SIG-M5 (cell line): ENCODE measurements at places on chromosomes 13 and 19.
A peak's percentile ranks its signal among the peaks of the same experiment; 100 is the strongest.

- no peak for DNase-seq
Observed at GRCh38 chr19:6664916-6665315, 5.0 kb downstream of the TNFSF14 start.

GRCh38 chr19:2475018-2475701 lies 767 bp upstream of the GADD45B start:
- peak; percentile 24 for DNase-seq

GRCh38 chr13:40158218-40158617 lies 502.8 kb downstream of the COG6 start:
- DNase-seq: no peak

- no peak for DNase-seq
Observed at GRCh38 chr13:97429681-97430081, 4.3 kb upstream of the RAP2A start.

DNA sequence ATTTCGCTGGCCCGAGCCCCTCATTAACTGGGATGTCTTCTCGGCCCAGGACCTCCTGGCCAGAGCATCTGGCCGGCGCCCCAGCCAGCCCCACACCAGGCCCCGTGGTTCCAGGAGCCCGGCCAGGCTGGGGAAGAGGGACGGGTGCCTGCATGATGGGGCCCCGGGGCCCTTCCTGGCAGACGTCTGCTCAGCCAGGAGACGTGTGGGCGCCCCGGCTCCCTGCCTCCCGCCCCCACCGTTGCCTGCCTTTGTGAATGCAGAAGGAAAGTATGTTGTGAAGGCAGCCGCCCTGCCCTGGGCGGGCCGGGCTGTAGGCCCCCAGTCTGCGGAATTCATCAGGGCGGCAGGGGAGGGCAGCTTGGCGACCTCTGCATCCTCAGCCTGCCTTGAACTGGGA lies 4.4 kb upstream of the COMP start:
- DNase-seq: no peak

- DNase-seq: no peak
Observed at GRCh38 chr19:29841209-29841558, 29.4 kb downstream of the CCNE1 start.

GRCh38 chr19:19256072-19256969 lies 16.8 kb downstream of the TM6SF2 start:
- DNase-seq: peak; percentile 49

DNA sequence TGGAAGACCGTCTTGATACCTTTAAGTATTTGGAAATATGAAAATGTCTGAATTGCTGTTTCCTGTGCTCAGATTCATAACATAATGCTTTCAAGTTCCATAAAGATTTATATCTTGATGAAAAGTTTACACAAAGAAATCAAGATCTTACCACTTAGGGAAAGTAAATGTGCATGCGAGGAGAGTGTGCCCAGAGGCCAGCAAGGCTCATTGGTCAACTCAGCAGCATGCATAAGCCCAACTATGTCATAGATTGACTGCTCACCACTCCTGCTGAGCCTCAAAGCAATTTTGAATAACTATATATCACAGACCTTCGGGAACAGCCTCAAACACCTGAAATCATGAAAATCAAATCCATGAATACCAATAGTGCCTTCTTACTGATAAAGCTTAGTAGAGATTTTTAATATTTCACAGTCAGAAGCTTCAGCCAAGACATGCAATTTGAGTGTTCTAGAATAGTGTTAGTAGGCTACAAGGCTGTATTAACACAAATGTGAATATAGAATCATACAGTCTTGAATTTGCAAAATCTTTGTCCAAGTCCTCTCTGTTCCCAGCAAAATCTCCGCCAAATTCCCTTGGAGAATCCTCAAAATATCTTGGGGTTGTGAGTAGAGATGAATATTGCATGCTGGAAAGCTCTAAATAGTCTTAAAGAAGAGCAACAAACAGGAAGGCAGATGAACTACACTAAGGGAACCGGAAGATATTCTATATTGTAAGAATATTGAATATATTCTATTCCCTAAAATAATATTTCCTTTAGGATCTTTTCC lies 124.1 kb downstream of the DCLK1 start:
- DNase-seq: no peak

DNA sequence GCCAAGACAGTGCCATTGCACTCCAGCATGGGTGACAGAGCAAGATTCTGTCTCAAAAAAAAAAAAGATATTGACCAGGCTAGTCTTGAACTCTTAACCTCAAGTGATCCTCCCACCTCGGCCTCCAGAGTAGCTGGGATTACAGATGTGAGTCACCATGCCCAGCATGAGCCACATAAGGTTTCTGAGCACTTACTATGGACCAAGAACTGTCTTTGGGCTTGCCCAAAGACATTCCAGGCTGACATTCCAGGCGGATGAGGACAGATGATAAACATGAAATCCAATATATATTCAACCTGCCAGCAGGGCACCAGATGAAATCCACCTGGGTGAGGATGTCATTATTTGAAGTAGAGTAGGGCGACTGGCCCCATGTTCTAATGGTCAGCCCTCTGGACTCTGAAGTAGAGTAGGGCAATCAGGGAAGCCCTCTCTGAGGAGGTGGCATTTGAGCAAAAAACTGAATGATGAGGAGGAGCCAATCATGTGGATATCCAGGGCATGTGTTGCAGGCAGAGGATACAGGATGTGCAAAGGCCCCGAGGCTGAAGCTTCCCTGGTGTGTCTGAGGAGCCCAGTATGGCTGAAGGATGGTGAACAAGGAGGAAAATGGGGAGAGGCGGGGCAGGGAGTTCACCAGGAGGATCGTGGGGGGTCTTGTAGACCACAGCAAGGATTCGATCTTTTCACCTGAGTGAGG lies 4.0 kb downstream of the C19orf38 start:
- DNase-seq: no peak

DNA sequence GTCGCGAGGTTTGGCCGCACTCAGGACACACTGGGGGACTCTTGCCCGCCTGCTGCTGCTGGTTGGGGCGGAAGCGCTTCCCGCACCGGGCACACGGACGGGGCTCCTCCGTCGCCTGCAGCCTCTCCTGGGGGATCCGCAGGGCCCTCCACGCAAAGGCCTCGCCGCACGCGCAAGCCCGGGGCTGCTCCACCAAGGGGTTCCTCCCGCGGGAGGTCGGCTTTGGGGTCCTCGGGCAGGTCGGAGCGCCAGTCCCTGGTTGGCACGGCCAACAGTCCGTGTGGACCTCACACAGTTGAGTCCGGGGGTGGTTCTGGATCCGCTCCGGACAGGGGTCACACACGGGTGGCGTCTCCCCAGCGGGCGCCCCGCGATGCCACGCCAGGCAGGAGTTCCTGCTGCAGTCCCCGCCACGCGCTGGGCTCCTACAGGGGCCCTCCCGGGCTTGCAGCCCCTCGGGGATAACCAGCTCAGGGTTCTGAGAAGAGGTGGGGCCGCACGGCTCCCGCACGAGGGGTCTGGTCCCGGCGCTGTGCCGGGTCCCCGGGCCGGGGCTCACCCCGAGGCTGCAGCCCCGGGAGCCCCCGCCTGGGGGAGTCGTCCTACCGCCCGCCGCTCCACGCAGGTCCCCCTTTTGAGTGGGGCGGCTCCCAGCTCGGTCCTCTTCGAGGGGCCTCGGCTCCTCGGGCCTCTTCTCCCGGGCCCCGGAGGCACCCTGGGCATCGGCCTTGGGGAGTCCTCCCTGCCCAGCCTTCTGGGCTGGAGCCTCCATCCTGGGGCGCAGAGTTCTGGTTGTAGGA lies 6.2 kb upstream of the ZNF497 start:
- no peak for DNase-seq

DNA sequence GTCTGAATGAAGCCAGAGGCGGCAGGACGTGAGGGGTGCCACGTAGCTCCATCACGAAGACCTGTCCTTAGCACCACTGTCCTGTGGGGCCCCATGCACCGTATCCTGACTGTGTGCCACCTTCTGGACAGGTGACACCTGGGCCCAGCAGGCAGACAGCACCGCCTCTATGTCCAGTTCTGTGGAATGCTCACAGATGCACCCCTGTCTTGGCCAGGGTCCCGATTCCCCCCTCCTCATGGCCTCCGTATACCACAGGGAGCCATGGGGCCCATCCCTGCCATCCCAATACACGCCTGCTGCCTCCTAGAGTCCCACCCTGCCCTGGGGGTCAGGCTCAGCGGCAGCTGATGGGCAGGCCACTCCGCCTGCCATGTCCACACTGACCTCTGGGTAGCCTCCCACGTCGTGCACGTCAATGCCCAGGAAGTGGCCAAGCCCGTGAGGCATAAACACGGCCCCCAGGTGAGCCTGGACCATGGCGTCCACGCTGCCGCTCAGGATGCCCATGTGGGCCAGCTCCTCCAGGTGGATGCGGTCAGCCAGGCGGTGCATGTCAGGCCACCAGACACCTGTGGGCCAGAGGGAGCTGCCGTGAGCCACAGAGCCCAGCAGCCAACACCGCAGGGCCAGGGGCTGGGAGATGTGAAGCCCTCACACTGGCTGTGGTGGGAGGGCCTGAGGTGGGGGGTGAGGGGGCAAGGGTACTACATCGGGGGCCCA lies 17.6 kb downstream of the CEBPG start:
- no peak for DNase-seq

- DNase-seq: no peak
Observed at GRCh38 chr19:28700176-28700575, 512.8 kb downstream of the UQCRFS1 start.

DNA sequence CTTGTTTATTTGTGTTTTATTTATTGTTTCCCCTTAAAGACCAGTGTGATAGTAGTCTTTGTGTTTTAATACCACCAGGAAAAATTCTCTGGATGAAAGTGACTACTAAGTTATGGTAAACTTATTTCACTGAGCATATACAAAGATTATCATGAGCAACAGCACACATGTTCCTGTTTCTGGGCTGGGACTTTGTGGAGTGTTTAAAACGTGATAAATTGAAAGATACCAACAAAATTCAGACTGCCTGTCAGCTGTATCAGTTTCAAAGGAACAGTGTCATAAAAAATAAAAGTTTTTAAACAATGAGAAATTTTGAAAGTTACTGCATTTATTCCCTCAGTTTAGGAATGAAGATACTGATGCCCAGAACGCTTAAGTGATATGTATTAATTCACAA lies 259.4 kb downstream of the DACH1 start:
- no peak for DNase-seq

GRCh38 chr19:42229855-42230351 lies 9.8 kb downstream of the ZNF526 start:
- no peak for DNase-seq

GRCh38 chr13:31114641-31115040 lies 47.1 kb downstream of the HSPH1 start:
- no peak for DNase-seq

DNA sequence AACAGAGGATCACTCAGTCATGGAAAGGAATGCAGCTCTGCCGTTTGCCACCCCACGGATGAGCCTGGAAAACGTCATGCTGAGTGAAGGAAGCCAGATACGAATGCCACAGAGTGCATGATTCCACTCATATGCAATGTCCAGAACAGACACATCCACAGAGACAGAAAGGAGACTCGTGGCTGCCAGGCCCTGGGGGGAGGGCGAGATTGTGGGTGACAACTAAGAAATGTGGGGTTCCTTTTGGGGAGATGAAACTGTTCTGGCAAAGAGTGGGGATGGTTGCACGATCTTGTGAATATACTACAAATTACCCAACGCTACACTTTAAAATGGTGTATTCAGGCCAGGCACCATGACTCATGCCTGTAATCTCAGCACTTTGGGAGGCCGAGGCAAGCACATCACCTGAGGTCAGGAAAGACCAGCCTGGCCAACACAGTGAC lies 27.2 kb upstream of the NAPA start:
- no peak for DNase-seq

- no peak for DNase-seq
Observed at GRCh38 chr19:2385053-2385721, 25.1 kb downstream of the TMPRSS9 start.

DNA sequence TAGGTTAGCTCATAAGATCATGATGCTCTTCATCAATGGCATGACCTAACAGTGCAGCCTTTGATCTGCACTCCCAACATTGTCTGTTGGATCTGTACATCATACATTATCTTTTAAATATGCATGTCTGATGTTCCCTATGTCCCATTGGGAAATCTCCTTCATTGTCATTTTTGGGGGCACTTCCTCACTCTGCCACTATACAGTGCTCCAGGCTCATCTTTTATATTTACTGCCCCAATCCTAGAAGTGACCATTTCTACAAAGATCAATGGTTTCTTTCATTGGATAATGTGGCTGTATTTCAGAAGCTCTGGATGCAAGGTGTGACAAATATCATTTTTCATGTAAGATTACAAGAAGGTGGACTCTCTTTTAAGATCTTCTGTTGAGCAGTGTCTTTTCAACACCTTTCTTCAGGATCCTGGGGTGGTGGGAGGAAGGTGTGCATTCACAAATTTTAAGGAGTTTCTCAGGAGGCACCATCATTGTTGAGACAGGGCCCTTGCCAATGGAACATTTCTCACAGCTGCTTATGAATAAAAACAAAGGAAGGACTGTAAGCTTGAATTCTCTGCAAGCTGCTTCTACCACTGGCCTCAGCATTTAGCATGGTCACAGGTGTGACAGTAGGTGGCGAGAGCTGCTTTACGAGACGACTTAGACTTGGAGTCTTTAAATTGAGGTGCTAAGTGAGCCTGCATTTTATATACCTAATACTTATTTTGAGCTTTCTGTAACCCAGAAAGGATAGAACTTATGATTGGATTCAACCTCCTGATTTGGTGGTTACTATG lies 403.0 kb downstream of the LMO7 start:
- no peak for DNase-seq

- DNase-seq: no peak
Observed at GRCh38 chr19:51354742-51355148, 11.4 kb downstream of the ETFB start.

GRCh38 chr13:73109969-73110368 lies 51.2 kb downstream of the KLF5 start:
- no peak for DNase-seq

DNA sequence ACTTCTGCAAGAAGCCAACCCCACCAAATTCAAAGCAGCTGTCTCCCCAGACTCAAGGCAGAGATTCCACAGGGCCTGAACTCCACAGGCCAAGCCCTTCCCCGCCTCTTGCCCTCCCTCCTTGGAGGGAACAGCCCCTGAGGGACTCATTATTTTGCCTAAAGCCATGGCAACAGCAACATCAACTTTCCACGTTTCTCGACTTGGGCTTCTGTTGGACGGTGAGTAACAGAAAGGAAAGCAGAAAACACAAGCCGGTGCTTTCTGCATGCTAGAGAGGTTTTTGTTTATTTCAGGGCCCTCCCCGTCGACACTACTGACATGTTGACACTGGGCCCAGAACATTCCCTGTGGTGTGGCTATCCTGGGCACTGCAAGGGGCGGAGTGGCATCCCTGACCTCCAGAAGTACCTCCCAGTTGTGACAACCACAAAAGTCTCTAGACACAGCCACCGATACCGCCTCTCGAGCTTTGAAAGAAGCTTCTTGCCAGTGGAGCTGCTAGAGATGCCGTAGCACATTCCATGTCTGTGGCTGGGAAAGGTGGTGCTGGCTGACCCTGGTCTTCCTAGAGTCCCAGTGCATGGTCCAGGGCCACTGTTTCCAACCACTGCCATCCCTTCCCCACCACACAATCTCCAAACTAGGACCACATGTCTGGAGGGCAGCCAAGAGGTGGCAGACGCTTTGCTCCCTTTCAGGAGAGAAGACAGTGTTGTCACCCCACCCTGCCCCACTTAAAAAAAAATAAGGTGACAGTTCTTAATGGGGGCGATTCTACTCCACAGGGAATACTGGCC lies 12.8 kb downstream of the CAPS start:
- no peak for DNase-seq

GRCh38 chr13:38166116-38166515 lies 183.5 kb upstream of the UFM1 start:
- no peak for DNase-seq
